ENCODE measurements at places on chromosomes 1 and 21.

GRCh38 chr1:22350171-22350923, 101.3 kb upstream of the ZBTB40 start:
- no peak for DNase-seq

- peak; percentile 86 for DNase-seq
Measured at GRCh38 chr1:85464497-85465098, 361 bp downstream of the DDAH1 start.

DNA sequence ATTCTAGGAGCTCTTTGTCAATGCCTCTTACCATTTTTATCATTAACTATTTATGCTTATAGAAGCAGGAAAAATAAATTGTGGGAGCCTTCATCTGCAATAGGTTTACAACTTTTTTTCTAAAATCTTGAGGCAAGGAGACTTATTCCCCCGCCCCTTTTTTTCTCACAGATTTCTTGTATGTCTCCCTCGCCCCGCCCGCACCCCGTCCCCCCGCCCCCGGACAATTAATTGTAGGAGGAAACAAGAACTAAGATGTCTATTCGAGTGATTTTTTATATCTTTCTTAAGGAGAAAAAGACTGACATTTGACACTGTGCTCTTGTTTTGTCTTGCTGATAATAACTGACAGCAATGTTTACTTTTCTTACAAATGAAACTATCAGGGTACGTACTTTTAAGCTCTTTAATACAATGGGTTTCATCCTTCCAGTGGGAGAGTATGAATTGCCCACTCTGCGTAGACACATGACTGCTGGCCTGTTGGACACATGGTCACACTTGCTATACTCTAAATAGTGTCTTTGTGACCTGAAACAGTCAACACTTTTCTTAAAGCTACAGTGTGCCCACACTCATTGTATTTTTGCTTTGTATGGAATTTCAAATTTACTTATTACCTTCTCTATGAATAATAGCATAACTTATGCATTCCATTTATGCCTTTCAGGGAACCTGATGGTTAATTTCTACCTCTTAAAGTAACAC, 1.5 kb upstream of the IVNS1ABP start:
- DNase-seq, result no peak

DNA sequence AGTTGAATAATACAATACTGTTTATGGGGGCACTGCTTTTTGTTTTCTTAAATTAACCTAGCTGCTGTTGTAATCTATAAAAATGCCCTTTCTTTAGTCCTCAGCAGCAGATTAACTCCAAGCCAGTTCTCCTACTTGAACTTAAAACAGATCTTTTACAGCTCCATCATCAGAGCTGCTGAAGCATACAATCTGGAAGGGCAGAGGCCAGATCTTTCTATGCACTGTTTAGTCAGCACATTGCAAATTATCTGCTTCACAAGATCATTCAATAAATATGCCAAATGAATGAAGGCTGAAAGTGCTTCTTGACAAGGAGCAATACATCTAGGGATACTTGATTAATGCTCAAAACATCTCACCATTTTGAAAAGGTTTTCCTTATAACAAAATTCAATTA, 115.8 kb downstream of the PLPPR5 start:
- DNase-seq, result no peak

- peak; percentile 44 for DNase-seq
Measured at GRCh38 chr1:1088029-1088800, 14.1 kb upstream of the RNF223 start.

Measured in spleen (tissue), 13 donors.